ENCODE measurements at places on chromosomes 16 and 17.

GRCh38 chr17:11953924-11954323, 43.4 kb downstream of the ZNF18 start:
- DNase-seq: no peak

GRCh38 chr17:31917065-31917529, 15.6 kb upstream of the UTP6 start:
- DNase-seq: no peak

DNA sequence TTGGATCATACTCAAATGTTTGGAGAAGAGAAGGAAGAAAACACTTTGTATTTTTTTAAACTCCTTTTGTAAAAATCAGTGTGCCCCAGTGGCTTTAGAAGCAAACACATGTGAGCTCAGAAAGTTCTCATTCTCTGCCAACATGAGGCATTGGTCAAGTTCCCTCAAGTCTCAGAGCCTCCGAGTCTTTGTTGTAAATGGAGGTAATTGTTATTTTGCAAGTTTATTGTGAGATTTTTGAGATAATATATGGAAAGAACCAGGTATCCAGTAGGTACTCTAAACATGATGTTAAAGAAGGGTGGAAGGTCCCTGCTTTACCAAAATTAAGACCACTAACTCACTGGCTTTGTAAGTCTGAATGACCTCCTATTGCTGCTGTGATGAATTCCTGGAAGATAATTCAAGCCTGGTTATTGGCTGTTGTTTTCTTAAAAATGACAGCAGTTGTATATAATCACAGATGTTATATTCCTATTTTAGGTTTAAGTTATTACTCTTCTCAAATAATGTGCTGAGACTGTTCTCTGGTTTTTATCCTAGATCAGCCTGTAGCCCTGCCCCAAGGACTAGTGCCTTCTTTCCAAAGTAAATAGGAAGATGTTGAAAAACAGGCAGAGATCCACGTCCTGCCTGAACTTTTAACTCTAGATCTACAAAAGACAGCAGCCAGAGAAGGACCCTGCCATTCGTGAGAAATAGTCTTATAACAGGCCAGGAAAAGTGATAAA, 2.4 kb downstream of the HLF start:
- no peak for DNase-seq

DNA sequence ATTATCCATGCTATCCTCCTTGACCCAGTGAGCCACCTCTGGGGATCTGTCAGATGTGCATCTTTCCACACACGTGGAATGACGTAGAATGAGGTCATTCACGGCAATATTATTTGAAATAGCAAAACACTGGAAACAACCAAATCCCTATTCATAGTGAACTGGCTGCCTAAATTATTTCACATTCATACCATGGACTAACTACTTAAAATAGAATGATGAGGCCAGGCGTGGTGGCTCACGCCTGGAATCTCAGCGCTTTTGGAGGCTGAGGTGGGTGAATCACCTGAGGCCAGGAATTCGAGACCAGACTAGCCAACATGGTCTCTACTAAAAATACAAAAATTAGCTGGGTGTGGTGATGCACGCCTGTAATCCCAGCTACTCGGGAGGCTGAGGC, 75.5 kb downstream of the RAP1GAP2 start:
- DNase-seq: no peak

DNA sequence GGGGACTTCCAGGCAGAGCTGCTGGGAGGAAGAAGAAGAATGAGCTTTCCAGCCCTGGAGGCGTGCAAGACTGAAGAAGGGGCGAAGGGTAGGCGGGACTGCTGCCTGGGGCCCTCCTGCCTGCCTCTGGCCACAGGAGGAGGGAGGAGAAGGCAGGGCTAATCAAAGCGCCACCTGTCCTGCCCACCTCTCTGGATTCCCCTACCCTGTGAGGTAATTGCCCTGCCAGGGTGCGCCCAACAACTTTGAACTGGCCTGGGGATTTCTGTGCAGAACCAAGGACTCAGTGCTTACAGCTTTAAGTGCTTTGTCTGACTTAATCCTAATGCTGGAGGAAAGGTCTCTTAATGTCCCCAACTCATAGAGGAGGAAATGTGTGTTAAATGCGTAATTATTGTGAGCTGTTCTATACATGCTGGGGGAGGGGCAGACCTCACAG, at the start of gene NOXO1:
TSS of gene NOXO1 (minus strand) at position 72 of the 439 bp plus-strand sequence. CDS start 290 bp downstream, outside the sequence.
- no peak for DNase-seq

DNA sequence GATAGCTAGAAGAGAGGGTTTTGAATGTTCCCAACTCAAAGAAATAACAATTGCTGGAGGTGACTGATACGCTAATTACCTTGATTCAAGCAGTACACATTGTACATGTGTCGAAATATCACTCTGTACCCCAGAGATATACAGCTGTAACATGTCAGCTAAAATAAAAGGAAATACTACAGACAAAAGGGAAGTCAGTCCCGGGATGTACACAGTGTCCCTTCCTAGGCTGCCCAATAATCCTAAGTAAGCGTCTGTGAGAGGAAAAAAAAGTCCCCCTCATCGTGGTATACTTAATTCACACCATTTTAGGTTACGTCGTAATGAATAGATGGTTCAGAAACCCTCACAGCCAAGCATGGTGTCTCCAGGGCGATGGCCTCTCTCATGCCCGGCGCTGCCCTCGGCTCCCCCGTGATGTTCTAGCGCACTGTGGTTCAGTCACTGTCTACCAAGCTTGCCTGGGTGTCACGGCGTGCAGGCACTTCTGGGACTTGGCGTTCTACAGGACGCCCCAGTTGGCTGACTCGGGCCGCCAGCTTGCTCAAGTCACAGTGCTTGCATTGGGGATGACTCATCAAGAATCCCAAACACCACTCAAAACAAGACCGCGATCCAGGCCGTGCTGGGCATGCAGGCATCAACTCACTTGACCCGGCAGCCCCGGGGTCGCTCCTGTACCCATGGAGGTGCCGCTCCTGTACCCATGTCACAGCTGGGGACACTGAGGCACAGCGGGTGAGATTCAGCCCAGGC, 27.6 kb downstream of the CCDC40 start:
- no peak for DNase-seq

DNA sequence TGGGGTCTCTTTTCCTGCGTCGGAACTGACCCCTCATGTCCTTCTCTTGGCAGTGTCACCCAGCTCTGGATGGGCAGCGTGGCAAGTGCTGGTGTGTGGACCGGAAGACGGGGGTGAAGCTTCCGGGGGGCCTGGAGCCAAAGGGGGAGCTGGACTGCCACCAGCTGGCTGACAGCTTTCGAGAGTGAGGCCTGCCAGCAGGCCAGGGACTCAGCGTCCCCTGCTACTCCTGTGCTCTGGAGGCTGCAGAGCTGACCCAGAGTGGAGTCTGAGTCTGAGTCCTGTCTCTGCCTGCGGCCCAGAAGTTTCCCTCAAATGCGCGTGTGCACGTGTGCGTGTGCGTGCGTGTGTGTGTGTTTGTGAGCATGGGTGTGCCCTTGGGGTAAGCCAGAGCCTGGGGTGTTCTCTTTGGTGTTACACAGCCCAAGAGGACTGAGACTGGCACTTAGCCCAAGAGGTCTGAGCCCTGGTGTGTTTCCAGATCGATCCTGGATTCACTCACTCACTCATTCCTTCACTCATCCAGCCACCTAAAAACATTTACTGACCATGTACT, 13.2 kb downstream of the IGFBP4 start:
- DNase-seq: no peak

DNA sequence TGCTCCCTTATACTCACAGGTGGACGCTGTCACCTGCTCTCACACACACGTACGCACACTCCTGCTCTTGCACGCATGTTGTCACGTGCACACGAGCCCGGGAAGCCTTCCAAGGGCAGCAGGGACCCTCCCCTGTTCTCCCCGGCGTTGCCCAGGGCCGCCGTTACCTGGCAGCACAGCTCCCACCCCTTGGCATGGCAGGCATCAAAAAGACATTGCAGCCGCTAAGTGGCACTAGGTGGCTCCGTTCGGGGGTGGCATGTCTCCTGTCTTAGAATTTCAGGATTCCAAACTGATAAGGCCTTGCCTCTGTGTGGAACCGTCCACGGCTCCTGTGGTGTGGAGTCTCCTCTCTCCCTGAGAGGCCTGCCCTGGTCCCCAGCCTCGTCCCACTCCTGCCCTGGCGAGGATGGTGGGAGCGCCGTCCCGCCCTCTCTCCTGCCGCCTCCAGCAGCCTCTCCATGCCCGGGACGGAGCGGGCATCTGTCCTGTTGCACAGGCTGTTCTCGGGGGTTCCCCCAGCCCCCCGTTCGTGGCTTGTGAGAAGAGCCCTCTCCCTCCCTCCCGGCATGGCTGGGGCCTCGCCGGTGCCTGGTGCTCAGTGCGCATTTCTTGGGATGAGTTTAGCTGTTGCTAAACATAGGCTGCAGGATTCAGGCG, 126.7 kb upstream of the GSE1 start:
- no peak for DNase-seq

DNA sequence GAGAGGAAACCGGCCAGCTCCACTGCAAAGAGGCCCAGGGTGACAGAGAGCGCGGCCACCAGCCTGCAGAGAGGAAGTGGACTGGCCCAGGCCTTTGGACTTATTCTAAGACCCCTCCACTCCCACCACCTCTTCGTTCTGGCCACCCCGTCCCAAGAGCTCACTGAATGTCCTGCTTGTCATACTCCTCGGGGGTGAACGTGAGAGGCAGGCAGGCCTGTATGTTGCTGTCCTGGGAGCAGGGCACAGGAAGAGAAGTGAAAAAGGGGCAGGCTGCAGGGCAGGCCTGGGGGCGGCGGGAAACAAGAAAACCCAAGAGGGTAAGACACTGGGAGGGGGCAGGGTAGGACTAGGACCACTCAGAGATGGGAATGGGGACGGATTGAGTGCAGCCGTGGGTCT, 384 bp downstream of the TMEM107 start:
- no peak for DNase-seq

- DNase-seq: no peak
Observed at GRCh38 chr16:11060842-11061241, 116.5 kb downstream of the CLEC16A start.

DNA sequence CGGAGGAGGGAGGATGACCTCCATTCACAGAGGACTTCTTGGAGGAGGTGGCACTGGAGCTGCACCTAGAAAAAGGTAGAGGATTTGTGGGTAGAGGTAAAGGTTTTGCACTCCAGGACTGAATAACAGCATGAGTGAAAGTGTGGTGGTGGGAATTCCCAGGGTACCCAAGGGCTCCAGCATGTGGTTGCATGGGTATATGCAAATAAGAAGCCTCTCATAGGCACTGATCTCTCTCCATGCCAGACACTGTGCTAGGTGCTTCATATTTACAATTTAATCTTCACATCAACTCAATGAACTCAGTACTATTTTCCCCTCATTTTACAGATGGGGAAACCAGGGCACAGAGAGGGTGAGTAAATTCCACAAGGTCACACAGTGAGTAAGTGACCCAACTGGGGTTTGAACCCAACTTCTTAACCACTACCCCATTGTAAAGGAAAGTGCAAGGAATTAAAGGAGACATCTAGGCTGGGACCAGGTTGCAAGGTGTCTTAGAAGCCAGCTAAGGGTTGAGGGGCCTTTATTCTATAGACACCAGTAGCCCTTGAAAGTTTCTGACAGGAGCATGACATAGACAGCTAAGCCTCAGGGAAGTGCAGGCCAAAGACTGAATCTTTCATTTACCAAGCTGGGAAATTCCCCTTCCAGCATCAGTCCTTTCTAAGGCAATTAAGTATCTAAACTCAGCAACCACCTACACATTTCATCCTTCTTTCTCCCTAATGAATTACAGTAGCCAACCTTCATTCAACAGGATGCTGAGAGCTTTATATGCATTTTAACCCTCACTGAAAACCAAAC, 21.3 kb downstream of the SCNN1B start:
- DNase-seq: no peak

GRCh38 chr16:84717484-84717883, 17.7 kb downstream of the USP10 start:
- no peak for DNase-seq

DNA sequence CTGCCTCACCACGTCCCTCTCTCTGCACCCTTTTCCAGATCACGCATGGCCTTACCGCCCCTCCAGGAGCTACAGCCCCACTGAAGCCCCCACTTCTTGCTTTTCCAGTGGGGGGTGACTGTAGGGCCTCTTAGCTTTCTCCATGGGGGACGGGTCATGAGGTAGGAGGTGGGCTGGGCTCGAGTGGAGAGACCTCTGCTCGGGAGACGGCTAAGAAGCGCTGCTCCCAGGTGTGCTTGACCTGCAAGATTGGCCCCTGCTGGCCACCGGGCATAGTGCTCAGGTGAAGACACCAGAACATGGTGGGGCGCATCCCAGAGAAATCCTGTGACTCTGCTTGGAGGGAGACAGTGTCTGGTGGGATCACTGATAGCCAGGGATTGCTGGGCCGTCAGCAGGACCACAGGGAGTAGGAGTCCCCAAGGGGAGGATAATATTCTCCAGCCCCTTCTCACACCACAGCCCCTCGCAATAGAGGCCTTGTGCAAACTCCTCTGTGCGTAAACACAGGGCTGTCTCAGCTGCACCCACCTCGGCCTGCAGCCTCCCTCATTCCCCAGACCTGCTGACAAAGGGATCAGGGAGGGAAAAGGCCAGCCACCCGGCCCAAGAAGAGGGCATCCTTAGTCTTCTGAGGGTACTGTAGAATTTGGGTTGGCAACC, 8.9 kb upstream of the GALK1 start:
- DNase-seq: no peak

- no peak for DNase-seq
Observed at GRCh38 chr17:82490512-82491195, 28.9 kb upstream of the FOXK2 start.

DNA sequence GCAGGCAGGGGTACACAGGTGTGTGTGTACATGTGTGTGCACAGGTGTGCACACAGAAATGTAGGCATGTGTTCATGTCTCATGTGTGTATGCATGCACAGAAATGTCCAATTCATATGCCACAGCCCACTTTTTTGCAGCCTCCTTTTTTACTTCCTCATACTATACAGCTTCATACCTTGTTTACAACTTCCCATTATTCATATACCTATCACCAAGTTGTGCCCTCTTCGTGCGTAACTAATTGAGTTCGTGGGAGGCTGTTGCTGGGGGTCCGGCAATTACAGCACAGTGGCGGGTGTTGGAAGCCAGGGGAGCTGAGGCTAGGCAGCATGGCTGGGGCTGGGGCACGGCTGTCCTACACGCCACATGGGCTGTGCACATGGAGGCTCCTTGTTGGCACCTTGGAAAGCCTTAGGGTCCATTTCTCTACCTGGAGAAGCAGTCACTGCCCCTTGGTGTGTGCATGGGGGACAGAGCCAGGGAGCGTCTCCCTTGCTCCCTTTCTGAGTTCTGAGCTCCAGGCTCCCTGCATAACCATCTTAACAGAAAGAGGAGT, 266.7 kb downstream of the ENGASE start:
- DNase-seq: no peak

GRCh38 chr17:29045026-29045425, 2.1 kb downstream of the PIPOX start:
- DNase-seq: no peak

DNA sequence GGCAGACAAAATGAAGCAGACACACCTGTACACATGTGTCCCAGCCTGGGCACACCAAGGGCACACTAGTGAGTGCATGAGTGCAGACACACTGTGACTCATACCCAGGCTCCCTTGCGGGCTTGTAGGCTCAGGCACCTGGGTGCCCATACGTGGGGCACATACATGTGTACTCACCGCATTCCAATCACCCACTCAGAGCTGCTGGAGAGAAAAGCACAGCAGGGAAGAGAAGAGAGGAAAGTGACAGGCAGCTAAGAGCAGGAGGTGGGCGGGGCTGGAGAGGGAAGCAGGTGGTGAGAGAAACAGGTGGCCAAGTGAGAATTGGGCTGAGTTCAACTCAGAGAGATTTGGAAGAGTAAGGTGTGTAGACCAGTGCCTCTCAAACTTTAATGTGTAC, 54.0 kb downstream of the TMEM132E start:
- DNase-seq: no peak
